Osteoblast (primary cell): ENCODE measurements at places on chromosomes 1 and 21. TPM values are rescaled to one million over a fixed set of nuclear protein-coding genes. Genes with fewer than 3 reads are reported as not detected.

COL18A1 gene
- 8.3 and 8.8 TPM in 2 replicates for total RNA-seq

ZBTB8A gene
- 9.8 and 10.6 TPM in 2 replicates for total RNA-seq

EXOSC10 gene
- 43.4 and 49.5 TPM in 2 replicates for total RNA-seq

DHRS3 gene
- total RNA-seq: 161 and 172 TPM in 2 replicates

OR10Z1 gene
- not detected in 2 replicates for total RNA-seq

OR2L2 gene
- under 0.01 TPM in 2 replicates for total RNA-seq

MTARC1 gene
- total RNA-seq: 2.9 TPM in 2 replicates

RNPC3 gene
- total RNA-seq: 18.5 and 23.3 TPM in 2 replicates

NTNG1 gene
- 3.6 and 6.2 TPM in 2 replicates for total RNA-seq

FAM72B gene
- total RNA-seq: 1.4 and 2.7 TPM in 2 replicates

LAMC2 gene
- total RNA-seq: 3.3 and 3.5 TPM in 2 replicates

C4BPA gene
- total RNA-seq: not detected in 2 replicates

CYP4A22 gene
- not detected in 2 replicates for total RNA-seq

EXTL1 gene
- 1.4 and 3.2 TPM in 2 replicates for total RNA-seq
